ENCODE measurements at places on chromosomes 4 and X. TPM values are rescaled to one million over a fixed set of nuclear protein-coding genes. Genes with fewer than 3 reads are reported as not detected.

Gene MGARP
- total RNA-seq: not detected

Gene ATRX
- 73.4 TPM for total RNA-seq

GRCh38 chrX:120690941-120691340 is 61.1 kb upstream of the C1GALT1C1 start:
- no peak for DNase-seq

- DNase-seq: no peak
Measured at GRCh38 chrX:20487227-20487626, 220.5 kb upstream of the RPS6KA3 start.

DNA sequence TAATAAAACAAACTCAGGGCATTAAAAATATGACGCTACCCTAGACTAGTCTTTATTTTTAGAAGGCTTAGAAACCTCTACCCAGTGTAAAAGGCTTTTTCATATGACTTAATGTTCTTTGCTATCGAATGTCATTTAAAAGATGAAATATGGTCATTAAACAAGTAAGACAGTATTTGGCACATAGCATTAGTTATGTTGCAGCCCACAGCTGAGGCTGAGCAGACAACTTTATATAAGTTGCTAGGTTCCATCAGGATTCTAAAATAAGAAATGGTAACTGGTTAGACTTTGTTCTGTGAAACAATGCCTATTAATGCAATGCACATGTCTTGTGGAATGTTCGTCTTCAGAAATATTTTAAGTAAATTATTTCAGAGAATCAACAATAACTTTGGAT is 10.4 kb upstream of the PRSS12 start:
- DNase-seq: no peak

Data from body of pancreas (tissue), 4 donors.